ENCODE measurements at places on chromosomes 11 and 22.
A peak's percentile ranks its signal among the peaks of the same experiment; 100 is the strongest.

DNA sequence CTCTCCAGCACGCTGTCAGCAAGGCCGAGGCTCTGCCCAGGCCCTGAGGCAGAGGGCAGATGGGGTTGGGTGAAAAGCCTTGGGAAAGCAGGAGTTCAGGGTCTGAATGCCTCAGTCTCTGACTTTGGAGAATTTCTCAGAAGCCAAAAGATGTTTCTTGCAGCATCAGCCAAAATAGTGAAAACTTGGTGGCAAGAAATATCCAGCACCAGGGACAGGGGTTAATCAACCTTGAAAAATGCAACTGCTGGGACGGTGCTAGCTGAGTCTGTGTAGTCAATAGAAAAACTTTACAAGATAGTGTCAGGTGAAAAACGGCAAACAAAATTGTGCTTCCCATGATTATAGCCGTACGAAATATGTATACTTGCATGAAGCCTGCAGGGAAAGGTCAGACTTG lies 1.4 kb upstream of the ABCC8 start:
- DNase-seq = no peak

GRCh38 chr11:13169709-13170108 lies 107.9 kb upstream of the BMAL1 start:
- no peak for DNase-seq

GRCh38 chr11:108536783-108537182 lies 38.6 kb upstream of the POGLUT3 start:
- no peak for DNase-seq

DNA sequence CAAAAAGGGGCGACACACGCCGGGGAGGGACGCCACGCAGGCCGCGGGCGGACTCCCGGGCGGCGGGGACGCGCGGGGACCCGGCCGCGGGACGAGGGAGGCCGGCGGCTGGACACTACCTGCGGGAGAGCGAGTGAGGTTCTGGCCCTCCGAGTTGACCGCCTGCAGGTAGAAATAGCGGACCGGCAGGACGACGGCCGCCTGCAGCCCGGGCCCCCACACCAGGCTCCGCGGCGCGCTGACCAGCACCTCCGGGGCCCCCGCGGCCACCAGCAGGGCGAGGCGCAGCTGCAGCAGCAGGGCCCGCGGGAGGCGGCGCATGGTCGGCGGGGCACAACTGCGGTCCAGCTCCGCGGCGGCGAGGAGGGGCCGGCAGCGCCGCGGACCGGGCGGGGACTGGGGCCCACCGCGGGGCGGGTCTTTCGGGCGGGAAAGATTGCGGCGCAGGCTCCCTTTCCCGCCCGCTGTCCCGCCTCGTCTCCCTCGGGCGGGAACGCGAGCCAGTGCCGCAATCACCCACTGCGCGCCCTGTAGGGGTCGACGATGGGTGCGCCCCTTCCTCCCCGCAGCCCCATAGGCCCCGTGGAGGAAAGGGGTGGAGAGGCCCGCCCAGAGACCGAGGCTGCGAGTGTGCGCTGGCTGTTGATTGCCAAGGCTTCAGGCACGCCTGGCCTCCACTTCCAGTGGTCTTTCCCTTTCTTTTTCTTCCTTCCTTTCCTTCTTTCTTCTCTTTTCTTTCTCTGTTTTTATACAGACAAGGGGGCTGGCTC lies at the start of gene POGLUT3:
Gene POGLUT3, minus strand, starts transcription at position 339 of the 770 bp plus-strand sequence. Its CDS starts 18 bp downstream, at position 321.
- DNase-seq = no peak

DNA sequence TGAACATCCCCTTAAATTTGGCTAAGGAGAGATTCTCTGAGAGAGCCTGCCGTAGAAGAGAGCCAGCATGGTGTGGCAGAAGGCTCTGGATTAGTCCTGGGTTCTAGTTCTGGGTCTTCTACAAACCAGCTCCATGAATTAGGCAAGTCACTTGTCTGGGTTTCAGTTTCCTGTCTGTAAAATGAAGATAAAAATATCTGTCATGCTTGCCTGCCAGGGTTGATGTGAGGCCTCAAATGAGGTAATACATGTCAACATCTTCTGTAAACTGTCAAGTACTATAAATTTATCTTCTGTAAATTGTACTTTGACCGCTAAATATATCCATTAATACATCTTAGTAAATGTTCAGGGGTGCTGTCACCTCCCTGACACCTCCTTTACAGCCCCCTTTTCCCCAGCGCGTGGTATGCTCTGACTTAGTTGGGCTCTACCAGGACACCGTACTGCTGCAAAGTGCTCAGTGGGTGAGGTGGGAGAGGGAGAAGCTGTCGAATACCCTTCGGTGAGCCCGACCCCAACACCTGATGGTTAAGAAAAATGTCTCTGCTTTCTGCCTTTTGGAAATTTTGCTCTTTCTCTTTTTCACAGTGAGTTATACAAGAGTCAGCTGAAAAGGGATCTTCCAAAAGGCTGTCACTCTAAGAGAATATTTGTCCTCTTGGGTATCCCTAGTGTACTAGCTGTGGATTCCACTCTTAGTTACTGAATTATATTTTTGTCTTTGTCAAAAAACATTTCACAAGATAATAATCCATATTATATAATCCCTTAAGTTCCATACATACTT lies 15.0 kb downstream of the RBX1 start:
- no peak for DNase-seq

GRCh38 chr11:86735451-86736290 lies 63.3 kb upstream of the ME3 start:
- no peak for DNase-seq

- no peak for DNase-seq
These were observed 78.9 kb downstream of the FLI1 start for GRCh38 chr11:128772814-128773213.

GRCh38 chr22:24400726-24401596 lies 26.4 kb upstream of the ADORA2A start:
- DNase-seq = no peak

GRCh38 chr11:73983741-73984538 lies 1.3 kb upstream of the UCP2 start:
- DNase-seq = no peak

DNA sequence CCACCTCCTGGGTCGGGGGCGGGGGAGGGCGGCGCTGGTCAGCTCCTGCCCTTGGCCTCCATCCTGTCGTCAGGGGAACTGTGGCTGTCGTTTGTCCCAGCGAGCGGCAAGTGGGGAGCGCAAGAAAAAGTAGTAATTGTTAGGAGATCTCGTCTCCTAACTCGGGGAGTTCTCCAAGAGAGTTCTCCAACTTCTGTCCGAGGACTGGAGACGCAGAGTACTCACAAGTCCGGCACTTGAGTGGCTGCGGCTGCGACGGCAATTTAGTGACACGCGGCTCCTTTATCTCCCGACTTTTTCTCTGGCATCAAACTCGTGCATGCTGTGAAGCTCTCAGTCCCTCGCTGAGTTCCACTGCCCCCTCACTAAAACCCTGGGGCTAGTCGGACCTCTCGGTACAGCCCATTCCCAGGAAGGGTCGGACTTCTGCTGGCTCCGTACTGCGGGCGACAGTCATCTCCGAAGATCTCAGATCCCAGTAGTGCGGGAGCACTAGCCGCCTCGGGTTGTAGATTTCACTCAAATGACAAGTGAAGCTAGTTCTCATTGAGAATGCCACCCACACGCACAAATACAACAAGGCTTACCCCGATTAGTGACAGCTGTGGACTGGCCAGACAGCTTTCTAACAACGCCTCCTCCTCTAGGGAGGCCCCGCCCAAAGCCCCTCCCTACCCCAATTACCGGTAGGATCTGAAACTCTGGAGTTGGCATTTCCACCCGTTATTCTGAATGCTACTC lies at the start of gene PGR:
Gene PGR, minus strand, starts transcription at position 611 of the 741 bp plus-strand sequence. CDS start 743 bp downstream, outside the sequence.
- no peak for DNase-seq

GRCh38 chr11:129871914-129872313 lies 23.5 kb downstream of the NFRKB start:
- DNase-seq = no peak

DNA sequence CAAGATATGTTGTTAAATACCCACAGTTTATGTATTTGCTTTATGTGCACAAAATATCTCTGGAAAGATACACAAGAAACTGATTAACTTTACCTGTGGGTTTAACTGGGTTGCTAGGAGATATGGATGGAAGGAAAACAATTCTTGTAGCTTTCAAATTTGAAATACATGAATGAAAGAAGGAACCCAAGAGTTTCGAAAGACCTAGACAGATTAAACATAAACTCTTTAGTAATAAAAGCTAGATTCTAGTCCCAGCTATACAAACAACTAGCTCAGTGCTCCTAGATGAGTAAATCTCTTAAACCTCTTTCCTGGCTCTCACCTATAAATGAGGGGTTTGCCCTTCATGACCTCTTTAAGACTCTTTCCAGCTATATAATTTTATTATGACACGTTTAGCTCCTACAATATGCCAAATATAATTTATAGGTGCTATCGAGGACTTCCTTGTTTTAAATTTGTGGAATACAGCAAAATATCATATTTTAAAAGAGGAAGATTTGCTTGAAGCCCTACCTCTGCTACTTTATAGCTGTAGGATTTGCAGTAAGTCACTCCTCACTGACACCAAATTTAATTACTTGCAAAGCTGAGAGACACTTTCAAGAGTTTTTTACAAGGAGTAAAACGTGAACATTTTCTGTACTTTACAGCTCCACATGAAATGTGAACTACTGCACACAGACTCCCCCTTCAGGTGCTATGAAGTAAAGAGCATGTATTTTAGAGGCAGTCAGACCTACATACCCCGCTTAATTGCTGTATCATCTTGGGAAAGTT lies 50.7 kb downstream of the RRAS2 start:
- DNase-seq = no peak

GRCh38 chr22:27772984-27773498 lies 28.5 kb downstream of the MN1 start:
- no peak for DNase-seq

DNA sequence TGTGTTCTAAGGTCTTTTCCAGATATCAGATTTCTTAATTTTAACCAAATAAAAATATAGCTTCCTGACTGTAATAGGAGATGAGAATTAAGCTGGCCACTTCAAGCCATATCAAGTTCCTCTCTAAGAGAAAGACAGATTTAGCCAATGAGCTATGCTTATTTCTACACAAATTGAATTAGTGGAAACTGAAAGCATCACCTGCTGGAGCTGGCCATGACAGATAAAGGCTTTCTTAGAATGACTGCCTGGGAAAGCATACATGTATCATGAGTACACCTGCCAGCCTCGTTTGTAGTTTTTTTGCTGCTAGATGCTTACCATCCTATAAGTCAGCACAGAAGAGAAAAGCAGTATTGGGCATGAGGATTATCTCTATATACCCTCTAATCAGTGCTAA lies 53.5 kb upstream of the DBX1 start:
- DNase-seq = no peak

- no peak for DNase-seq
These were observed 106.4 kb downstream of the NECTIN1 start for GRCh38 chr11:119622454-119623143.

GRCh38 chr11:94332814-94333213 lies 28.4 kb downstream of the IZUMO1R start:
- peak; percentile 15 for DNase-seq

DNA sequence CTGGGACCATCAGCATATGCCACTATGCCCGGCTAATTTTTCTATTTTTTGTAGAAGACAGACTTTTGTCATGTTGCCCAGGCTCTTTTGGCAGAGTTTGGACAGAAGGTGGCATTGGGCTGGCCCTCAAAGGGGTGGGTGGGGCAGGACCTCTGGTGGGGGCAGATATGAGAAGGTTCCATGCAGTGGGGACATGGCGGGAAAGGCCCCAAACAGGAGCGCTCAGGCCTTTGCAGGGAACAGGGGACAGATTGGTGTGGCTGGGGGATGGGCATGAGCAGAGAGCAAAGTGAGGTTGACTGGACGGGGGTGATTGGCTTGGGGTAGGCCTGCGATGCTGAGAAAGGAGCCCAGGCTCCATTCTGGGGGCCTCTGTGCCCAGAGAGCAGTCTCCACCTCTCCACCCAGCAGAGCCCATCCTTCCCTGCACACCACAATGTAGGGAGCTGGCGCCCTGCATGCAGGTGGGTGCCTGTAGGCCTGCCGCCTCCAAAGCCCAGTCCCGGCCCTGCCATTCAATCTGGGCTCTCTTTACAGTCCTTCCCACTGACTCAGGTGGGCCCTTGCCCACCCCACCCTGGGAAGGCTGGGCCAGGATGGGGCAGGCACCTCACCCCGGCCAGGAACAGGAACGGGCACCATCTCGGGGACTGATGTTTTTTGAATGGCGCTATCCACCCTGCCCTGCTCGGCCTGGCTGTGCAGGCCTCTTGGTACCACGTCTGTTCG lies 98.7 kb downstream of the MORC2 start:
- DNase-seq = no peak

GRCh38 chr11:122042981-122043380 lies 73.0 kb downstream of the BLID start:
- DNase-seq = no peak

GRCh38 chr11:130842001-130842400 lies 74.3 kb downstream of the SNX19 start:
- DNase-seq = no peak

- no peak for DNase-seq
These were observed 26.7 kb downstream of the GRAP2 start for GRCh38 chr22:39927544-39927943.

DNA sequence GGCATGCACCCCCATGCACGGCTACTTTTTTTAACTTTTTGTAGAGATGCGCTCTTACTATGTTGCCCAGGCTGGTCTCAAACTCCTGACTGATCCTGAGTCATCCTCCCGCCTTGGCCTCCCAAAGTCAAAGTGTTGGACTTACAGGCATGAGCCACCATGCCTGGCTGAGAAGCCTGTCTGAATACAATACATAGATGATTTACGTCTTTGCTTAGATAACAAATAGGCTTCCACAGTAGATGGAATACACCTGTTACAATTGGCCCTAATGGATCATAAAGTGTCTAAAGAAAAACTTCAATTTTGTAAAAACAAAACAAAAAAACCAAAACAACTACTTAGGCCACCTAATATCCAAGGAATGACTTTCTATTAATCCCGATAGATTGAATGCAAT lies 13.0 kb upstream of the CLTCL1 start:
- DNase-seq = no peak

GRCh38 chr22:45428391-45429385 lies 15.2 kb downstream of the RIBC2 start:
- no peak for DNase-seq

- no peak for DNase-seq
These were observed 22.3 kb downstream of the MMP27 start for GRCh38 chr11:102683277-102683676.

- DNase-seq = no peak
These were observed 191.8 kb upstream of the E2F8 start for GRCh38 chr11:19432370-19433061.

DNA sequence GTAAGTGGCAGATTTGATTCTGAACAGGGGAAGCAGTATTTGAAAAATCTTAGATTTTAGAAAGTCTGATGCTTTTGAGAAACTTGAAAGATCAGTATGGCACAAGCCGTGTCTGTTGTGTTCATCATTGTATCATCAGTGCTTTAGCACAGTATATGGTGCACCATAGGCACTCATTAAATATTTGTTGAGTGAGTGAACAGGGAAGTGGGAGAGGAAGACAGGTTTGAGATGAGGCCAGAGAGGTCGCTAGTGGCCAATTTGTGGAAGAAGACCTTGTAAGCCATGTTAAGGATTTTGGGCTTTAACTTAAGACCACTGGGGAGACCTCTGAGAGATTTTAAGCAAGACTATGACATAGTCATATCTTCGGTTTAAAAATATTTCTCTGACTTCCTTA lies 12.9 kb downstream of the CHEK1 start:
- no peak for DNase-seq
